ENCODE measurements at places on chromosomes 12 and 14.

DNA sequence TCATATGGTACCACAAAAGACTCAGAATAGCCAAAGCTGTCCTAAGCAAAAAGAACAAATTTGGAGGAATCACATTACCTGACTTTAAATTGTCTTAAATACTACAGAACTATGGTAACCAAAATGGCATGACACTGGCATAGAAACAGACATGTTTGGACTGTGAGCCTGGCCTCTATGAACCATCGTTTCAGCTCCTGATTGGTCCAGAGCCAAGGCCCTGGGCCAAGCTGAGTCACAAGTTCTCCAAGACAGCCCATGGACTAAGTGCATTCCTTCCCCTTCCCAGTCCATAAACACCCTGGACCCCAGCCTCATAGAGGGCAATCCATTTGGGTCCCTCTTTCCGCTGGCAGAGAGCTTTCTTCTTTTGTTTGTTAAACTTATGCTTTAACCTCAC lies 12.1 kb upstream of the PRR4 start:
- ATAC-seq = no peak

- ATAC-seq = no peak
Measured at GRCh38 chr14:98724734-98725133, 547.3 kb downstream of the BCL11B start.

DNA sequence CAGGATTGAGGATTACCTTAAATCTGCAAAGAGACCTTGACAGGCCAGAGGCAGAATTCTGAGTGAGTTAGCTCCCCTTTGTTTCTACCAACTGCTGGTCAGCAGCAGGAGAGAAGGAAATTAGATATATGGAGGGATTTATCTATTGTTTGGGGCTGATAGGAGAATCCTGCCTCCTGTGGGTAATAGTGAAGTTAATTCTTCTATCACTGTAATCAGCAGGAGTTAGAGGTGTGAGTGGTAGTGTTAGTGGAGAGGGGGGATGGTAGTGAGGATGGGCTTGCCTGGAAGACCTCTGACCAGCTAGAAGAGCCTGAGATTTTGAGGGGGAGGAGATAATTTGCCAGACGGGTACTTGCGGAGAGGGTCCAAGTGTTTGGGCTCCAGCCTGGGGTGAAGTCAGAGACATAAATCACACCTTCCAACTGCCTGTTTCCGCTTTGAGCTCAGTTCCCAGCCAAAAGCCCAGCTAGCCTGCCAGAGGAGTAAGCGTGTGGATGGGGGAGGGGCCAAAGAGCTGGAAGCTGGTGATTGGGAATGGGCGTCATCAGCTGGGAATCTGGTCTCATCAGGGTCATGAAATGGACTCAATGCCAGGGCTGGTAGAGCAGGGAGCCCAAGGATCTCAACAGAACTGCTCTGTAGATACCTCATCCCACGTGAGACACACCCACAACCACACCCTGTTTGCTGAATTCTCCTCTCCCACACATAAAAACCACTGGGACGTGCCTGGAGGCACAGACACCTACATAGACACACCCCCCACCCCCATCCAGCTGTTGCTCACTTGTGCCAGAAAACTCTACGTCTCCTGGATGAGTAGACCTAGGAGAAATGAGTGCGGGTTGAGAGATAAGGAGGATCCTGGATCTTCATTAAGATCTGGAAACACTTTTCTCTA lies 13.1 kb upstream of the ITGA5 start:
- ATAC-seq = no peak

DNA sequence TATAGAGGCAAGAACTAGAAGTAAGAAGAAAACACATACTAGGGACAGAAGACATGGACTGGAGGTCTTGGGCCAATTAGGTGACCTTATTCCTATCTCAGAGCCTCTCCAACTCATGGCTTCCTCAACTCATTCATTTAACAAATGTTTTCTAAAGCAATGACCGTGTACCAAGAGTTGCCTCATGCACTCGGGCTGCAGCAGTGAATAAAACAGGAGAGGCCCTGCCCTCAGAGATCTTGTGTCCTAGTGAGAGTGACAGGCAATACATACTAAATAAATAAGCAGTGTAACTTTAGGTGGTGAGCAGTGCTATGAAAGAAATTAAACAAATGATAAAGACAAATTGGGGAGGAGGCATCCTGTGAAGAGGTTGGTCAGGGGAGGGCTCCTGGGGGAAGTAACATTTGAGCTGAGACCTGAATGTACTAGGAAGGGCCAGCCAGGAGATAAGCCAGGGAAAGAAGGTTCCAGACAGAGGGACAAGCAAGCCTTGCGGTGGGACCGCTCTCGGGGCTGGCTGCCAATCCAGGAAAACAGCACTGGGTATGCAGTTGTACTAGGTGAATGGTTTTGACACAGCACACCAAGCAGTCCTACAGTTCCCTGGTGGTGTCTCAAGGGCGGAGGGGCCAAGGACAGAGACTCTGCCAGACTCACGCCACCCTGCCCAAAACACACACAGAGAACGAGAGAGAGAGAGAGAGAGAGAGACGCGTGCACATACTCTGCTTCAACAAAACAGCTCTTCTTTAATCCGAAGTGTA lies 1.3 kb downstream of the NINJ2 start:
- ATAC-seq = no peak

GRCh38 chr14:35336494-35337268 lies 44.5 kb downstream of the PSMA6 start:
- ATAC-seq = no peak

DNA sequence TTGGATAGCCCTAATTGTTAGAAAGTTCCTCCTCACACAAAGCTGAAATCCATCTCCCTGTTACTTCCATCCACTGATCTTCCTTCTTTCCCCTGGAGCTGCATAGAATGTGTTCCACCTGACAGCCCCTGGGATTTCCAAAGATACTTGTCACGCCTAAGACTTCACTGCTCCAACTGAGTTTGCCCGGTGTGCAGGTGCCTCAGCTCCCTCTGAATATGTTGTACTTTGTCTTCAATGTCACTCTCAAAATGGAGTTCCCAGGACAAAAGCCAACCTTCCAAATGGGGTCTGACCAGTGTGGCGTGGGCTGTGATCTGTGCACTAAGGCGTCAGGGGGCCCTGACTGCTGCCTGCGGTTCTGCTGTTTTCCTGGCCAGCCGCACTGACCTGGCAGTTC lies 42.8 kb downstream of the CACNA2D4 start:
- no peak for ATAC-seq

GRCh38 chr14:89616852-89617341 lies 199.9 kb upstream of the FOXN3 start:
- peak; percentile 10 for ATAC-seq

- ATAC-seq = no peak
Measured at GRCh38 chr14:92549105-92549858, 35.7 kb downstream of the RIN3 start.

- ATAC-seq = no peak
Measured at GRCh38 chr12:100758083-100758482, 36.5 kb upstream of the ANO4 start.

- ATAC-seq = no peak
Measured at GRCh38 chr12:9347328-9348127, 139.3 kb upstream of the PZP start.

- ATAC-seq = no peak
Measured at GRCh38 chr12:1528791-1529190, 65.6 kb downstream of the FBXL14 start.

DNA sequence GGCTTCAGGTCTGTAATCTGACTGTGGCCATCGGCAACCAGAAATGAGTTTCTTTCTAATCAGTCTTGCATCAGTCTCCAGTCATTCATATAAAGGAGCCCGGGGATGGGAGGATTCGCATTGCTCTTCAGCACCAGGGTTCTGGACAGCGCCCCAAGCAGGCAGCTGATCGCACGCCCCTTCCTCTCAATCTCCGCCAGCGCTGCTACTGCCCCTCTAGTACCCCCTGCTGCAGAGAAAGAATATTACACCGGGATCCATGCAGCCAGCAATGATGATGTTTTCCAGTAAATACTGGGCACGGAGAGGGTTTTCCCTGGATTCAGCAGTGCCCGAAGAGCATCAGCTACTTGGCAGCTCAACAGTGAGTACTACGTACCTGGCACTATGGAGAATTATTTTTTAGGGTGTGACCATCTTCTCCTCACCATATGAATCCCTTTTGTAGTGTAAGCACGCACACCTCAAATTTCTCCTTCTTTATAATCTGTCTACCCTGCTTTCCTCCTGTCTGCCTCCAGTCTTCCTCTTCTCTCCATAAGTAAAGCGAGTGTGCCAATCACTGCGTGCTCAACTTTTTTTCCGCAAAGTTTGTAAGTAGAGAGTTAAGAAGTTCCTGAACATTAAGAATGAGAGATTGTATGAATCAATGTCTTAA lies at the start of gene TPH2:
TPH2 (plus strand) TSS at position 118 of the 658 bp plus-strand sequence; CDS start at position 260, 142 bp downstream.
- peak; percentile 42 for ATAC-seq

DNA sequence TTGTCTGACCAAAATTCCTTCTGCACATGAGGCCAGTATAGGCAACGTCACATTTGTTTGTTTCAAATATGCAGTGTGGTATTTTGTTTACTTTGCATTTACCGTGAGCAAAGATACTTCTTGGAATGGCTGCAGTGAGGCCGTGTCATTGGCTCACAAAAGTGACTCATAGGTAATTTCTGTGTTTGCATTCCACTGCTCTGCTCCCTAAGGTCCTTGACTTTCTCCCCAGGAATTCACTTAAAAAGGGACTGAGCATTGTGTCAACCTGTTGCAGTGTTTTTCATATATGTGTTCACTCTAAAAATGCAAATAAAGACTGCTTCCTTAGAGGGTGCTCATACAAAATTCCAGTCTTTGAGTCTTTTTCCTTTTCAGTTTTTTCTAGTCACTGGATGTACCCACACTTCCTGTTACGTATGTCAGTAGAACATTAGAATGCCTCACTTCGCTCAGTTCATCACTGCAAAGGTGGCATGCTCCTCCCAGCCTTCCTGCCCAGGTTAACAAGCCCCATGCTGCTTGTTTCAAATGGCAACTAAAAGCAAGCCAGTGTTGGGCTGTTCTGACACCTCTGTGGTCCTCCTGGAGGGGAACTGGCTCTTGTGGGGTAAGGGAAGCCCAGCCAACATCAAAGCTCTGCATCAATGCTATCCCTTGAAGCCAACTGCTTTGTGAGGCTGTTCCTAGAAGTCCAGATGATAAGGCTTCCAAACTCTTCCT lies 9.1 kb downstream of the C12orf76 start:
- ATAC-seq = peak; percentile 54

Measured in activated CD4-positive, CD25-positive, alpha-beta regulatory T cell treated with anti-CD3 and anti-CD28 coated beads, Interleukin-2, amount 50 U/mL, for 24 hours (primary cell).